ENCODE measurements at places on chromosomes 7 and 10.
A peak's percentile ranks its signal among the peaks of the same experiment; 100 is the strongest.

DNA sequence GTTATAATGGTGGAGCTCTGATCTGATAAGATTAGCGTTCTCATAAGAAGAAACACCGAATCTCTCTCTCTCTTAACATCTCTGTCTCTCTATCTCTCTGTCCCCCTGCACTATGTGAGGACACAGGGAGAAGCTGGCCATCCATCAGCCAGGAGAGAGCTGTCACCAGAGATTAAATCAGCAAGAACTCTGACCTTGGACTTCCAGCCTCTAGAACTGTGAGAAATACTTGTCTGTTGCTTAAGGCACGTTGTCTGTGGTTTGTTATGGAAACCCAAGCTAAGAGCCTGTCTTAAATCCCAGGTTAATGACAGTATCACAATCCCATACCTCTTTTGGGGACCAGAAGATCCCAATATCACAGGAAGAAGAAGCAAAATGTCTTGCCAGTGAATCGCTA lies 132.0 kb upstream of the AKR1E2 start:
- DNase-seq = no peak

GRCh38 chr7:6262221-6262620 lies 10.2 kb downstream of the CYTH3 start:
- DNase-seq = no peak

- DNase-seq = no peak
Measured at GRCh38 chr10:13851906-13852305, 265.1 kb downstream of the PRPF18 start.

- no peak for DNase-seq
Measured at GRCh38 chr7:117146059-117146458, 176.8 kb downstream of the WNT2 start.

DNA sequence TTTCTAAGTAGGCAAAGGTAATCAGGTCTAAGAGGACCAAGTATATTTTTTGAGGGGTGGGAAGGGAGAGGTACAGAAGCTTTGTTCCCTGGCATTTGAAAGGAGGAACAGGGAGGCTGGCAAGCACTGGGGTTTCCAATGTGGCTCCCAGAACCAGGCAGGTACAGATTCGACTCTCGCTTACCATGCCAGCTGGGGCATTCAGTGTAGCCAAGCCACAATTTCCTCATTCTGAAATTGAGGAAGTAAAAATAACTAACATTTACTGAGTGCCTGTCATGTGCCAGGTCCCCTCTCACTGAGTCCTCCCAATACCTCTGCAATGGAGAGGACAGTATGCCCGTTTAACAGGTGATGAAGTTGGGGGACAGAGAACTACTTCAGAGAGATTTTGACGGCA lies 45.9 kb upstream of the BET1 start:
- DNase-seq = no peak

DNA sequence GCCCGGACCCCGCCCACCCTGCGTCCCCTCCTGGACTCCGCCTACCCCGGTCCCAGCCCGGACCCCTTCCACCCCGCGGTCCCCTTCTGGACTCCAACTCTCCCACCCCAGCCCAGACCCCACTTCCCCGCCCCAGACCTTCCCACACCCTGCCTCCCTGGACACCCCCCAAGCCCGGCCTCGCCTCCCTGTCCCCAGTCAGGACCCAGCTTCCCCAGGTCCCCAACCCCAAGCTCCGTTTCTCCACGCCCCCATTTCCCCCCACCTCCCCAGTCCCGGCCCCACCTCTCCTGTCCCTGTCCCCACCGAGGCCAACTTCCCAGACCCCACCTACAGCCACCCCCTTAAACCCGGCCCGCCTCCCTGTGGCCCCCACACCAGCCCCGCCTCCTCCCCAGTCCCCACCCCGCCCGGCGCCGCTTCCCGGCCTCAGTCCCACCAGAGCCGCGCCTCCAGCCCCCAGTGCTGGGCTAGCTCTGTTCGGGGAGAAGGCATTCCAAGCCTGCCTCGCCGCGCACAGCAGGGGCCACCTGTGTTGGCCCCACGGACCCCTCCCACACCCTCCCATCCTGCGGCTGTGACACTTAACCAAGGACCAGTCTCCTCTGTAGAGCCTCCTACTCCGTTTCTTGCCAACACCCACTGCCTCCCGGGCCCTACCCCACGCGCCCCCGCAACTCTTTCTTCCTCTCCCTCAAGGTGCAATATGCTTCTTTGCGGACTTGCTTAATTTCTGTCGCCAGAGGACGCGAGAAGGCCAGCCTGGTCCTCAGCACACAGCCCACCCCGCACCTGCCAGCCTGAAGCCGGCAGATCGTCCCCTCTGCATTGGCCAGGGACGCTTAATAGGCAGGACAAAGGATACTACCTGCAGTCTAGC lies 736 bp upstream of the ITIH5 start:
- DNase-seq = no peak

DNA sequence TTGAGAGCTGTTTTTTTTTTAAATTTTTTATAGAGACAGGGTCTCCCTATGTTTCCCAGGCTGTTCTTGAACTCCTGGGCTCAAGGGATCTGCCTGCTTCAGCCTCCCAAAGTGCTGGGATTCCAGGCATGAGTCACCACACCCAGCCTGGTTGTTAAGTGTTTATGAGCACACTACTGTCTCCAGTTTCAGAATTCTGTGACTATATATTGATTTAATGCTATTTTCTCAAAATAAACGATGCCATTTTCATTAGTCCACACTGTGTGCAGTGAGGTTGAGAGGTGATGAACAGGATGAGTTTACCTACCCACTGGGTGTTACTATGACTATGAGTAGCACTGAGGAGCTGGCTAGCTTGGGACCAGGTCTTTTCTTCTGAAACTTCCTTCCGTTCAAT lies 110.9 kb upstream of the FAM180A start:
- no peak for DNase-seq

- no peak for DNase-seq
Measured at GRCh38 chr7:80002865-80003264, 131.8 kb upstream of the GNAI1 start.

- no peak for DNase-seq
Measured at GRCh38 chr7:6148724-6149360, 117.7 kb downstream of the ANKRD61 start.

- no peak for DNase-seq
Measured at GRCh38 chr7:82166260-82167015, 277.1 kb downstream of the CACNA2D1 start.

DNA sequence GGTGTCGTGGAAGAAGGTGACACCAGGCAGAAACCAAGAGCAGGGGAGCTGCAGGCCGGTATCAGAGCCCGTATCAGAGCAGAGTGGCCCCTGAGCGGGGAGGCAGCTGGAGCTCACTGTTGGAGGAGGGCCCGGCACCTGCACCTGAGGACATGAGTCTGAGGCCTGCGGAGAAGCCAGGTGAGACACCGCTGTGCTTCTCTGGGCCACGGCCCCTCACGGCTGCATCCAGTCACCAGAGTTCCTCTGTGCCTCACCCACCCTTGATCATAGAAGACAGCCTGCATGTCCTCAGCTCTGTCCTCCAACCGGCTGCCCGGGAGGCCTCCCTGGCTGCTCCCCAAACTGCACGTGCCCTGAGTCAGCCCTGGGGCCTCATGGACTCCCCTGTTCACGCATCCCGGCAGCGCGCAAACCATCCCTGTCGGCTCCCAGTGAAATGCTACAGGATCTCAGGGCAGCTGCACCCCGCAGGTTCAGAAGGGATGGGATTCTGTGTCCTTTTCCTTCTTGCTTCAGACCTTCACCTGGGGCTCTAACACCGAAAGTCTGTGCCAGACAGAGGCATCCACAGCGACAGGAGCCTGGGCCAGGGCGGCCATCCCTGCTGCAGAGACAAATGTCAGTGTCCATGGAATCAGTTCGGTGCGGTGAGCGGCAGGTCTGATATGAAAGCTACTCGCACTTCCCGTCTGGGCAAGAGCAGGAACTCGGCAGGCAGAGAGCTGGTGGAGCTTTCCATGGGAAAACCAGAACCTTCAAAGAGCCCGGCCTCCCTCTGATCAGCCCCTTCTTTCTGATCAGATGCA lies 111.9 kb upstream of the FAM20C start:
- DNase-seq = no peak

GRCh38 chr7:44396931-44397545 lies 71.6 kb upstream of the CAMK2B start:
- no peak for DNase-seq

DNA sequence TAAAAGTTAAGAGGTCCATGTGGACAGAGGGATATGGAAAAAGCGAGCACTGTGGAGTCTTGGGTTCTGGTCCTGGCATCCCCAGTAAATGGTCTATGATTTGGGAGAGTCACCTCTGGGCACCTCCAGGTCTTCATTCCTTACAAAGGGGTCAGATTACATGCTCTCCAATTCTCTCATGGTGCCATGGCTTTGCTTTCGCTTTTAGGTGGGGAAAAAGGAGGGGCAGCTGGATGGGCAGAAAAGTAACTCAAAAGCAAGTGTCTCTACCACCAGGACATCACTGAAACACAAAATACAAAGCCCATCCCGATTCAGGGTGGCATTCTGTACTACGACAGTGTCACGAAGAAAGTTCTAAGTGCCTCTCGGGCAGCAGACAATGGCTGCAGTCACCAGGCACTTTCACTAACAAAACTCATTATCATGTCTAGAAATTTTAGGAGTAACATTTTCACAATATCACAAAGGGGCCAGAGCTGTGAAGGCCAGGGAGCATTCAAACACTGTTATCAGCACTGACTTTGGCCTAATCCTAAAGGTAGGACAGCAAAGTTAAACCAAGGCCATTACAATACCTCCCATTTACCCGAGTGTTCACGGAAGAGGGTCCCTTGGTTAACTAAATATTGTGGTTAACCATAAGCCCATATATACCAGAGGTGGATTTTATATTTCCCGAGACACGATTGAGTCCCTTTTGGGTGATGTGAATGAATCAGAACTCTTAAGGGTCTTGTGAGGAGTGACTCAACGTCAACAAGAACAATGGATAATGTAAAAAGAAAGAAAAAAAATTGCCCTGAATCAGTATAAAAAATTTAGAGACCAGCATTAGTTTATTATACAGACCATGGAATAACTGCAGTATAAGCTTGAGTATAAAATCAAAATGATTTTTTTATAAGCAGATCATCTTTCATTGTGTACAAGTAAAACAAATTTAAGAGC lies 2.5 kb downstream of the PSAP start:
- DNase-seq = no peak

DNA sequence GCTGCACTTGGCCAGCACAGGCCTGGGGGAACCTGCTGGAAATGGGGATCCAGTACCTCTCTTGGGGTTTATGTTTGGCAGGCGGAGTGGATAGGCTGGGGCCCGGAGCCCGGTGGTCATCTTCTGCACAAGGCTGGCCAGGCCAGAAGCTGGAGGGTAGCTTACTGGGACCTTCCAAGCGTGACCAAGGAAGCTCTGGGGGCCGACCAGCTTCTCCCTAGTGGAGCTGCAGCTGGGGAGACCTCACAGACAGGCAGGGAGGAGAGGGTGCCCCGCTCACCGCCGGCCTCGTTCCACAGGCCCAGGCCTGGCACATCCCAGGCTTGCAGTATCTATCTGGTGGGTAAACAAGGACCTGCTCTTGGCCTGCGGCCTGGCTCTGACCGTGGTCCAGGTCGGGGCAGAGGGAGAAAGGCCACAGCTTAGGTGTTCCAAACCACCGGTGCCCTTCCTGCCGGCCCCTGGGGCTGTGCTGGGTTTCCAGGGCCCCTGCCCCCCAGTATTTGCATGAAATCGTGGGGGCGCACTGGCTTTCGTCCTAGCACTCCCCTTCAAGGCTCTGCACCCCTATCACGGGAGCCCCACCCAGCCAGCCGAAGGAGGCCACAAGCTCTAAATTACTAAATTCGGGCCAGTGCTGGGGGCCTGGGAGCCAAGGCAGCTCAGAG lies 1.5 kb upstream of the ELFN1 start:
- DNase-seq = no peak

GRCh38 chr7:138746073-138746472 lies 44.9 kb upstream of the SVOPL start:
- peak; percentile 86 for DNase-seq

- peak; percentile 96 for DNase-seq
Measured at GRCh38 chr10:62050893-62051433, 149.5 kb downstream of the ARID5B start.

DNA sequence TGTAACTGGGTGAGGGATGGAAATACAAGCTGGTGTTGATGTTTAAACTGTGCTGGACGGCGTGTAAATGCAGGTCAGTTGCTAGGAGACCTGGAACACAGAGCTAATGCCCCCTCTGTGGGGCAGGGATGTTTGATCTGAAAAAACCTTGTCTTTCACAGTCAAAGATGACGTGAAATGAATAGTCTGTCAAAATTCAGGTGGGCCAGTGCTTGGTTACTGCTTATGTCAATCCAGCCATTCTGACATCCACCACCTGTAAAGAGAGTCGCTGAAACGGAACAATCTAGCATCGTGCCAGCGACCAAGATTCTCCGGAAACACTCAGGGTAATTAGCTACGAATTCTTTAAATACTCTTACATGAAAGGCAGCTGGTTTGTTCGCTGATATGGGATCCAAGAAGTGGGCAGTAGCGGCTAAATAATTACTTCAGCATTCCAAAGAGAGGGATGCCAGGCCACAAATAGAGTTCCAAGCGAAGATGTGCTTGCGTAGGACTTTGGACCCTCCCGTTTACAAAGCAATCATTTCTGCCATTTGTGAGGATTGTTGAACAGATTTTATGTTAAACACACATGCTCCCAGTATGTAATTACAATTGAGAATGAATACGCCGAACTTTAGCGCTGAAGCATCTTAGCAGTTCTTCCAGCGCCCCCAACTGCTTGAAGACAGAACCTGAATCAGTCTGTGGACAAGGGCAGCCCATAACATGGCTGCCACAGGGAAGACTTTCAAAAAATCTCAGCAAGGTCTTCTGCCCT lies 7.3 kb upstream of the ASB4 start:
- DNase-seq = no peak

GRCh38 chr7:130909881-130910672 lies 176.1 kb upstream of the KLF14 start:
- DNase-seq = no peak

GRCh38 chr7:42978496-42978895 lies 46.3 kb downstream of the MRPL32 start:
- no peak for DNase-seq

DNA sequence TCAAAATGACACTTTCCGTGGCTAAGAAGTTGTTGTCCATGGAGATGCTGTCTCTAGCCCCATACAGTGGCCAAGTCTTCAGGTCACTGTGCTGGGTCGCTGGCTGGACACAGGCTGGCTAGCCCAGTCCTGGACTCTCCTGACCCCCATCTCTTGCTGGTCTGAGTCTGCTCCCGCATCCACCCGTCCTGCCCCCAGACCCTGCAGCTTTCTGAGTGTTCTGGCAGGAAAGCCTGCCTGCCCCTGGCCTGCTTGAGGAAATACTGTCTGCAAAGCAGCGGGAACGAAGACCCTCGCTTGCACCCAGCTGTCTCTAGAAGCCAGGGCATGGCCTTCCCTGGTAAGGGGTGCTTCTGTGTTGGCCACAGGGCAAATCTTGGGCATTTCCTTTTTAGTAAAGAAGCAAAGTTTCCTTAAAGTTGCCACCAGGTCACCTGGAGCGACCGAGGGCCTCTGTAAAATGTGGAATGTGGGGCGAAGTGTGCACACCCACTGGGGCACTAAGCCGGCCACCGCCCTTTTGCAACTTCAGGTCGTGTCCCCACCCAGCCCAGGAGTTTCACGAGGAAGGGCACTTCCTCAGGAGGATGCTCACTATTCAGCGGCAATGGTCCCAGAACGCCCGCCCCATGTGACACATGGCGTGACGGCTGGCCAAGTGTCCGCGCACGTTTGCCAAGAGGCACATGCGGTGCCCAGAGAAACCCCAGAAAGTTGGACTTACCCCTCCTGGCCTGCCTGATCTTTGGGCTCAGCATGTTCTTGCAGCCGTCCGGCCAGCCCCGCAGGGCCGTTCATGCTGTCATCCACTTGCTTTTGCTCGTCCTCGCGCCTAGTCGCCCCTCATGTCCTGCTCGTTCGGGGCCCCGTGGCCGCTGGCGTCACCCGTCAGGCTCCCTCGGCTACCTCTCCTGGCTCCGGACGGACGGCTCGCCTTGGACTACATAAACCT lies 558 bp downstream of the ARHGAP22 start:
- no peak for DNase-seq

- peak; percentile 72 for DNase-seq
Measured at GRCh38 chr10:8065651-8066050, 11.2 kb downstream of the GATA3 start.
